DMS79 (cell line): ENCODE measurements at places on chromosomes 1 and 21.

DNA sequence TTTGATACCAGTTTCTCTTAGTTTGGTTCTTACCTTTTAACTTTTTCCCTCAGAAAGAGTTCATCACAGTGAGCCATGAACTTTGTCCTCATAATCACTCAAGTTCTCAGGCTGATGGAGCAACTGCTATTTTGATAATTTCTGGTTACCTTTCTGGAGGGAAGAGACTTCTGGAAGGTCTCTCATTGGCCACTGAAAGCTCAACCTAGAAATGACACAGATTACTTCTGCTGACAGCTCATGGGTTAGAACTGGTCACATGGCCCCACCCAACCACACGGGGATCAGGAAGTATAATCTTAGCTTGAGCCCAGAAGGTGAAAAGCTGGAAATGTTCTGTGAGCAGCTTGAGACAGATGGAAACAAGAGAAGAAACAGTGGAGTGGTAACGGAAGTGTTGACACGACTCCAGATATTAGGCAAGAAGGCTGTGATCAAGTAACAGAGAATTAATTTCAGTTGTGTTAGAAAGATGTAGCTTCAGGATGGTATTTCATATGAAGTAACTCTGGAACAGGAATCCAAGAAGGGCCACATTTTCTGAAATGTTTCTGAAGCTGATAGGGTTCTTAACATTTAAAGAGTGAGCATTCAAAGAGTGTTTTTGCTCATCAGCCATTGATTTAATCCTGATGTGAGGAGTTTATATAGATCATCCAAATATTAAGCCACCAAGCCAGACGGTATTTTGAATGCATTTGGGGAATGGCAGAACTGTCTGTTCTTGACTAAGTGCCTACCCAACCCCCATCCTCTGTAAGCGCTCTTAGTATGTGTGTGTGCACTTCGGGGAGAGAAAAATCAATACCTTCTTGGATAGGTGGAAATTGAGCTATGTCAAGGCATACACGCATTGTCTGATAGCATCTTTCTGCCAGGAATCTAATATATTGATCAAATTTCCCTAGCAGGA is 21.9 kb upstream of the XPR1 start:
- DNase-seq, result no peak

DNA sequence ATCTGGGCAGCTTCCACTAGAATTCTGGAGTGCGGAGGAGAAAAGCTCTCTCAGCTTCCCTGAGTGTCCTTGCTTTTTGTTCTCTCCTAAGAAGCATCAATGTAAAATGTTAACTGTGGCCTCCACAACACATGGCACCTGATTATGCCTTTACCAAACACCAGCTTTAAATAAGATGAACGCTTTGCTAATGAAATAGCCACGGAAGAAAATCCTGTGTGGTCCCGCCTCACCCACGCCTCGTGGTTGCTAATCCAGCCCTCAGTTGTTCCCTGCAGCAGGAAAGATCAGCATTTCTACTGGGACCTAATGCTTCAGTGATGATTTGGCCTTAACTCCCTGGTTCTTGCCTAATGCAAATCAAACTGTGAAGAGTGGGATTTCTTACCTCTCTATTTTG is 1.8 kb upstream of the ERG start:
- no peak for DNase-seq

GRCh38 chr1:160338580-160338979 is 4.5 kb downstream of the COPA start:
- no peak for DNase-seq

GRCh38 chr21:41966872-41967621 is 13.2 kb upstream of the C2CD2 start:
- DNase-seq, result no peak

DNA sequence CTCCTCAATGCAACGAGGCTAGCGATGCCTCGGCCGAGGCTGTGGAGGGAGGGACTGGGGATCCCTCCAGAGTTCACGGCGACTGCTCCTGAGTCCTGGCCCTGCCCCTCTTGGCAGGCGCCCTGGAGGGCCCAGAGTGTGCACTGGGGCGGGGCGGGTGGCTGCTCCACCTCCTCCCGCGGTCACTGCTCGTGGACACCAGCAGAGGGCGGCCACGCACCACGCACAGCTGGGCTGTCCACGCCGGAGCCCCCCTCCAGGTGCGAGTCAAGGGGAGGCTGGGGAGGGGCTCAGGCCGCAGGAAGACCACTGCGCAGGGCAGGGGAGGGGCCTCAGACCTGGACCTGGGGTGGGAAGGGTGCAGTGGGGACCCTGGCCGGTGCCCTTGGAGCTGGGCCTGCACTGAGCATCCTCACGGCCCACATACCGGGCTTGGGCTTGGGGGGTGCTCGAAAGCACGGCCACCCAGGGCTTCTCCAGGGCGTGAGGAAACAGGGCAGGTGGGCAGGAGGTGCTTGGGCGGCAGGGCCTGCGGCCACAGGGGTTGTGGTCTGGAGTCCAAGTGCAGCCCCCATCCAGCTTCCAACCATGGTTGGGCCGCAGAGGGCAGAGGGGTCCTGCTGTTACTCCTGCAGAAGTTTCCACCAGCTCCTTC is 20.6 kb upstream of the TTC34 start:
- DNase-seq, result peak; percentile 59

GRCh38 chr1:221411283-221411682 is 330.6 kb downstream of the DUSP10 start:
- DNase-seq, result no peak

DNA sequence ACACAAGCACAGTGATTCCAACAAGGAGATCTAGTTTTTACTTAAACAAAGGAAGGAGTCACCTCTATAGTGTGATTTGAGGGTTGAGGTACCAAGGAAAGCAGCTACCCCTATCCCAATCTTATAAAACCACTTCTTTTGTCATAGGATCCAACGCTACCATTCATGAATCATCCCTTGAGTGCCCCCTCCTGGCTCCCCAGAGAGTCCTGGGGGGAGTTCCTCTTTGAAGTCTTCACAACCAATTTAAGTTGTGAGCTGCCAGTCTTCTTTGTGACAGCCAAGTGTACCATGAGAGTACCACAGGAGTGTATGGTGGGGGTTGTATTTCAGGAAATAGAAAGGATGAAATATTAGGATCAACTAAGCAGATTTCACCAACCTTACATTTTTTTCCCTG is 39.1 kb upstream of the NHLH2 start:
- no peak for DNase-seq

DNA sequence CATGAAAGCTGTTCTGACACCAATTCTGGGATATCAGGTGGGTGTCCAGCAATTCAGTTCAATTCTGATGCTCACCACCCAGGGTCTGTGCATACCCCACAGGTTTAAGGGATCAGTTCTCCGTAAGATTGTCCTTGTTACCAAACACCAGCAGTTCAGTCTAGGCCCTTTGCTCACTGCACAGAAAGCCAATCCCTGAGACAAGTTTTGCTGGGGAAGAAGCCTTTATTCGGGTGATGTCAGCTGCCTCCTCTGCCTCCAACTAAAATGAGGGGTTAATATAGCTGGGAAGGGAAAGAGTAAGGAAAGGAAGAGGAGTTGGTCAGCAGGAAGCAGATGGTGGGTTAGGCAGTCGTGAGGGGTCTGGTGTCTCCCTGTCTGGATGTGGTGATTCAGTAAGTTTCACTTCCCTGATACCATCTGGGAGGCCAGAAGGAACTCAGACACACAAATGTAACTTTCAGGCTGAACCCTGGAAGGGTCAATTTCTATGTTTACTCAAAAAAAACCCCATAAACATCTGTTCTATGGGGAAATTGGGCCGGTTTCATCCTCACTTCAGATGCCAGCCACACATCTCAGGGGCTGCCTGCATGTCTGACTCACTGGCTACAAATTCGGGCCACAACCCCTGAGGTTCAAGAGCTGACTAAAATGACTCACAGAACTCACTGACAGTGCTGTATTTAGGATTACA is 83.3 kb upstream of the PGBD5 start:
- no peak for DNase-seq

DNA sequence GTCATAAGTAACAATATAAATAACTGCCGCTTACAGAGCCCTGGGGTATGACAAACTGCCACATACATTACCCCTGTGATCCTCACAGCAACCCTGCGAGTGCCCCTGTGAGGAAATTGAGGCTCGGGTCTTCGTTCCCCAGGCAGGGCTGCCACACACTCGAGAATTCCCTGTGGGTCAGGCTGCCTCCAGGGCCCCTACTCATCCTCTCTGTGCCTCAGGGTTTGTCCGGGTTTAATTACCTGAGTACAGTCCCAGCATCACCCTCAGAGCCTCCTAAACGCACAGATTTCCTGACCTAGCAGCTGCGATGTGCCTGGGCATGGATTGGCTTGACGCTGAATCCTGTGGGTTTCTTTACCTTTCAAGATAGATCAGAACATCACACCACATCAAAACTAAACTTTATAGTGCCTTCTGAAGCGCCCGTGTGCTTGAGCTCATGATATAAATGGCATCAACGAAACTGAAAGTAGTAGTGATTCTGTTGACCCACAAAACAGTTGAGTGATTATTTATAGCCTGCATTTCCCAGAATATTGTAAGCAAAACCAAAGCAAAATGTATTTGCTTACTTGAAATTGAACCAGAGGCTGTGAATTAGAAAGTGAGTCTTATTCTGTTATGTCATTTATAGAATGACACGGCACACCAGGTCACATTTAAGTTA is 14.0 kb downstream of the SLC37A1 start:
- no peak for DNase-seq

- DNase-seq, result no peak
Observed at GRCh38 chr1:240402326-240402725, 209.6 kb downstream of the GREM2 start.

- DNase-seq, result no peak
Observed at GRCh38 chr1:35857830-35858229, 25.2 kb upstream of the AGO1 start.

DNA sequence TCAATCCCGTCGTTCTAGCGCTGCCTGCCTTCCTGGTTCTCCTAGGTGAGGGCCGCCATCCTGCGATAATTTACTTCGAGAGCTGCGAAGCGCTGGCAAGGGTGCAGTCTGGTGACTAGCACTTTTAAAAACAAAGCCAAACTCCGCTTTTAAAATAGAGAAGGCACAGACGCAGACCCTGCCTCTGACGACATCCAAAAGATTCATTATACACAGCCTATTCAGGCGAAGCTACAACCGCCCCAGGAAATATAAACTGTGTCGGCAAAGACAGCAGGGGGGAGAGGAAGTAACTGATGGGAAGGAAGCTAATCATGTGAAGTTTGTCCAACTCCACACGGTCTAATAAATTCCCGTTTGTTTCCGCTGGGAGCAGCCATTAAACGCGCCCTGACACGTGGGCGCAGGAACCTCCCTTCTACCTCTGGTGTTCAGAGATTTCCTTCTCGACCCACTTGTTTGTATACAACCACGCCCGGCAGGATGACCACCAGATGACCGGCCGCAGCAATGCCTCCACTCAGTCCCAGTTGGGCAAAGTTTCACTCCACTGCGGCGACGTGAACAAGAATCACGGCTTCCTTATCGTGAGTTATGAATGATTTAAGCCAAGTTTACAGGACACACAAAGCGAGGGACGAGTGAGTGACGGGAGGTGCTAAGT is 1.3 kb downstream of the GNG12 start:
- DNase-seq, result no peak

DNA sequence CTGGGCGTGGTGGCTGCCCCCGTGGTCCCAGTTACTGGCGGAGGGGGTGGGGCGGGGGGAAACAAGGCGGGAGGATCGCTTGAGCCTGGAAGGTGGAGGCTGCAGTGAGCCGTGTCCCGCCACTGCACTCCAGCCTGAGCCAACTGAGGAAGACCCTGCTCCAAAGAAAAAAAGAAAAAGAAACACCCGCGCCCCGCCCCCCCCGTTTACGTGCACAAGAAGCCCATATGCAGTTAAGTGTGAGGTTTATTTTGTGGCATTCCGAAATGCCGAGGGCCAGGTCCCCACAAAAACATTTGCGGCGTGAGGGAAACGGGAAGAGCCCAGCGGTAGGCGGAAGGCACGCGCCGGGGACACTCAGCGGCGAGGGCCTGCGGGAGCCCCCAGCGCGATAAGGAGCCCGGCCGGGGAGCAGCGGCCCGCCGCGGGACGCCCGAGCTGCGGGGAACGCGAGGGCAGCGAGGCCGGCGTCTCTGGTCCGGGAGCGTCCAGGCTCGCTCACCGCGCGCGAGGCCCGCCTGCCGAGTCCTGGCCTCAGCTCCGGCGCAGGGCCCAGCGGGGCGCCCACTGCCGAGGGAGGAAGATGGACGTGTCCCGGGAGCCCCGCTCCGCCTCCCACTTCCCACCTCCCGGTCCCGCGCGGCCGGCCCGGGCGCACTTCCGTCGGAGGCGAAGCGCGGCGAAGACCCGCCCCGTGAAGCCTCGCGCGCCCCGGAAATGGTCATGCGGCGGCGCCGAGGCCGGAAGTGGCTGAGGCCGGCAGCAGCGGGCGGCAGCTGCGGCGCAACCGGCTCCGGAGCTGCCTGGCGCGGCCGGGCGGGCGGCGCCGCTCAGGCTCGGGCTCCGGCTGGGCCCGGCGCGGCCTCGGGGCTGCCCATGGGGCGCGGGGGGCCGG is at the start of gene TRAPPC10:
TRAPPC10 (plus strand) TSS at position 731 of the 895 bp plus-strand sequence. CDS start 185 bp downstream, outside the sequence.
- peak; percentile 71 for DNase-seq

- DNase-seq, result no peak
Observed at GRCh38 chr1:26160527-26161414, 1.9 kb downstream of the FAM110D start.

- peak; percentile 64 for DNase-seq
Observed at GRCh38 chr1:50651476-50652263, 228.4 kb upstream of the DMRTA2 start.

DNA sequence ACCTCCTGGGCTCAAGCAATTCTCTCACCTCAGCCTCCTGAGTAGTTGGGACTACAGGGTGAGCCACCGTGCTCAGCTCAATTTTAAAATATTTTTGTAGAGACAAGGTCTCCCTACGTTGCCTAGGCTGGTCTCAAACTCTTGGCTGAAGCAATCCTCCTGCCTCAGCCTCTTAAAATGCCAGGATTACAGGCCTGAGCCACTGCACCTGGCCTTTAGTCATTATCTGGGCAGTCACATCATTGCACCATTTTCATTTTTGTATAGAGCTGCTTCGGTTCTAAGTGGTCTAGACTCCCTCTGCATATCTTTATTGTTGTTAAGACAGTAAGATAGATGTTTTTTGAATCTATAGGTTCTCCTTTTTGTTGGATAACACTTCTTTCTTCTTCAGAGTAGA is 39.9 kb downstream of the ATF3 start:
- no peak for DNase-seq

GRCh38 chr21:45570071-45570470 is 27.8 kb upstream of the SLC19A1 start:
- no peak for DNase-seq

GRCh38 chr1:74775735-74776134 is 42.8 kb downstream of the TYW3 start:
- DNase-seq, result no peak
